ENCODE measurements at places on chromosomes 5 and 9.

- no peak for DNase-seq
Measured at GRCh38 chr5:171848486-171848885, 62.9 kb downstream of the SMIM23 start.

DNA sequence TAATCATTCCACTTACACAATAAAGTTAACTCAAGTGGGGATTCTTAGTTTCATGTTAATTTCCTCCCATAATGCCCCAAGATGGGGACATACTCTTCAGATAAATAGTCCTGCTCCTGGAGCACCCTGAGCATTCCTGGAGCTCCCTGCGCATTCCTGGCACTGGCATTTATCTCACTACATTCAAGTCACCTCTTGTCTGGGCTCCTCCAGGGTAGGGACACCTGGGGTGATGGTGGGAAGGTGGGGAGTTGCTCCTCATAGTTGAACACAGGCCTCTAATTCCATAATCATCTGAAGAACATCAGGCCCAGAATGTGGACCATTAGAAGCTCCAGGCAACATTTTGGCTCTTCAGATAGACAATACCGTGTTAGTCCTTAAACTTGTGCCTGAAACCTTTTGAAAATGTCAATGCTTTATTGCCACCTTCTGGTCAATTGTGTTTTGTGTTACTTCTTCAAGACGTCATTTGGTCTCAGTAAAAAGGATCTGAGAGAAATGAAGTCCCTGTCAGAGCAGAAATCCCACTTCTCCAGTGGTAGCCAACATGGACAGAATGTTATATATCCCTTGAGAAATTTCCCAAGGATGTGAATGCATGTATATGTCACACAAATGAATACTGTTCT, 14.2 kb upstream of the AGGF1 start:
- peak; percentile 55 for DNase-seq

GRCh38 chr5:73612799-73613198, 13.2 kb upstream of the ARHGEF28 start:
- DNase-seq = no peak

DNA sequence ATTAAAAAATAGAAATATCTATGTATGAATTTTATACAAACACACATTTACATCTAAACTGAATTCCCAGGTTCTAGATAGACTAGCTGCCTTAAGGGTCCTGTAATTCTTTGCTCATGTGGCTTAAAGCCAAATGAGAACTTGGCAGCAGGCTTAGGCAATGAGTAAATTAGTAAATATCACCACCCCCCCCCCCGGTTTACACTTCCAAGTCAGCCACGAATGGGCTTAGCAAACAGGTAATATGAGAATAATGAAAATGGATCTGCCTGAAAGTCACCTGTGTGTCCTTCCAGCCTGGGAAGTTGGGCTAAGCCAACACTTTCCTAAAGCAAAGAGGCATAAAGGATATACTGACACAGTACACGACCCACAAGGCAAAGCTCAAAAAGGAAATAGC, 108.6 kb downstream of the KLHL3 start:
- no peak for DNase-seq

DNA sequence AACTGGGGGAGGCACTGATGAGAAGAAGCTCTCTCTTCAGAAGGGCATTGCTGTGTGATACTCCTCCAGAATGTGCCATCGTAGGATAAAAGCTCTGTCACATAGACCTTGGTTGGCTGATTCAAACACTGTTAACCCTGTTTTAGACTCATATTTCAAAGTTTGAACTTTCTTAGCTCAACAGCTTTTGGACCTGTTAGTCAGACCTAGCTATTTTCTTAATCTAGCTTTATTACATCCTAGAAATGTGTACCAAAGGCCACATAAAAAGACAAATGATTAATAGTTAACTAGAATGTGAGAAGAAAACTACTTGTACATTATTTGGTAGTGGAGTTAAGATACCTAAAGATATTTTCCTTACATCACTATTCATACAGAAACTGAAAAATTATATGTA, 4.3 kb downstream of the RHOBTB3 start:
- DNase-seq = no peak

DNA sequence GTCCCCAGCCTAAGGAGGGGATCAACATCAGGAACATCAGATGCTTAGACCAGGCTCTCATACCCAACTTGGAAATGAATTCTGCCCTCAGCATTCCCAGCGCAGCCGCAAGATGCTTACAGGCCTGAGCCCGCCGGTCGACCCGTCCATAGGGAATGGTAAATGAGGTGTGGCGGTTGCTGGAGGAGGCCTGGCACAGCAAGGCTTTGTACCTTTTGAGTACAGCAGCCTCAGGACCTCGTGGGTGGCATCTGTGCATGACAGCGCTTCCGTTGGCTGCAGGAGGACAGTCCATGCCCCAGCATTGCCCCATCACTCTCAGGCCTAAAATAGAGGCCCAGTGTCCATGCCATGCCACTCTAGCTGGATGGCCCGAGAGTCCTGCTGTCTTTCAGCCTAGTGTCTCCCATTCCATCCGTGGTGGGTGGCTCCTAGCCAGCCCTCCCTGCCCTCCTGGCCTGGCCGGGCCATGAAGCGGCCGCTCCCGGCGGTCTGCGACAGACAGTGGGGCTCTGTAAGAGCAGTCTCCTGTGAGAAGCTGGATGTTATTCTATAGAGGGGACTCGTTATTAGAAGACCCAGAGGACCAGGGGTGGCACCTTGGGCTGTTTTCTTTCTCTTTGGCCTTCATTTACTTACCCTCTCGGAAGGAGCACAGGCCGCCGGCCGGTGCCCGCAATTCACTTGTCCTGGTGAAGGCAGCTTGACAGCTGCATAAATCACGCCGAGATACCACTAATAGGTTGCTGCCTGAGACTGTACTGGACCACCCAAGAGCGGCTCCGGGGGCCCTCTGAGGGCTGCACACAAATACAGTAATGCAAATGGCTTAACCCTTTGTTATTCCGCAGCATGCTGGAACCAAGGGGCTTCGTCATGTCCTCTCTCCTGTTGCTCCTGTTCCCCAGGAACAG, 223.5 kb upstream of the TUT7 start:
- no peak for DNase-seq

GRCh38 chr5:159409801-159410200, 79.5 kb upstream of the IL12B start:
- no peak for DNase-seq

- DNase-seq = no peak
Measured at GRCh38 chr5:111984044-111984443, 227.1 kb upstream of the NREP start.

- no peak for DNase-seq
Measured at GRCh38 chr9:129610213-129610472, 10.8 kb downstream of the C9orf50 start.

- no peak for DNase-seq
Measured at GRCh38 chr5:5475975-5476374, 53.5 kb downstream of the ICE1 start.

GRCh38 chr5:151243564-151243963, 9.4 kb upstream of the GM2A start:
- DNase-seq = no peak

DNA sequence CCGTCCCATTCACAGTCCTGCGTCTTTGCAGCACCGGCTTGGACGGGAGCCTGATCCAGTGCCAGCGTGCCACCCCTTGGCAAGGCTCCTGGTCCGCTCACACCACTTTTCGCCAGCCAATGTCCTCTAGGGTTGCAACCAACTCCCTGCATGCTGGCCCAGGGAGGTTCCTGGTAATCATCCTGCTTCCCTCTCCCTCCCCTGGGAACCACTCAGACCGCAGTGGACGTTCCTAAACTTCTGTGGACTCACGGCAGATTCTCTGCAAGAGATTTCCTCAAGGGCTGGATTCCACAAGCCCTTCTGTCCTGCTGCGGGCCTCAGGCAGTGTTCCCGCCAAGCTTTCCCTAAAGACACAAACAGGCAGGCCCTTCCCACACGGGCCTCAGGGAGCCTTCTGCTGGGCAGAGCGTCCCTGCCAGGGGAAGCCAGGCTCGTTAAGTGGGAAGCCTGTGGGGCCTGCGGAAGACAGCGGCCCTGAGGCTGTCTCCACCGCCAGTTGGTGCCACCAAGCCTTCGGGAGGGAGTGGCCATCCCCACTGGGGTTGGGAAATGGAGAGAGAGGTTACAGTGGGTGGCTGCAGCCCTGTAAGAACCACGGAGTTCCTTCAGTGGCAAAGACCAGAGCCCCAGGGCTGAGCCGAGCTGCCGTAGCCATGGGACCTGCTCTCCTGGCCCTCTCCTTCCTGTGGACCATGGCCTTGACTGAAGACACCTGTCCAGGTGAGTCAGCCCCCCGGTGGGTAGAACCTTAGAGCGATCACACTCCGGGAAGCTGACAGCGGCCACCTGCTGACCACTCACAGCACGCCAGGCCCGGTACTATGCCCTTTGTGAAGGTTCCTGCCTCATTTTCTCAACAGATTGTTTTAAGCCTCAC, 16.4 kb upstream of the FCN2 start:
- DNase-seq = no peak

DNA sequence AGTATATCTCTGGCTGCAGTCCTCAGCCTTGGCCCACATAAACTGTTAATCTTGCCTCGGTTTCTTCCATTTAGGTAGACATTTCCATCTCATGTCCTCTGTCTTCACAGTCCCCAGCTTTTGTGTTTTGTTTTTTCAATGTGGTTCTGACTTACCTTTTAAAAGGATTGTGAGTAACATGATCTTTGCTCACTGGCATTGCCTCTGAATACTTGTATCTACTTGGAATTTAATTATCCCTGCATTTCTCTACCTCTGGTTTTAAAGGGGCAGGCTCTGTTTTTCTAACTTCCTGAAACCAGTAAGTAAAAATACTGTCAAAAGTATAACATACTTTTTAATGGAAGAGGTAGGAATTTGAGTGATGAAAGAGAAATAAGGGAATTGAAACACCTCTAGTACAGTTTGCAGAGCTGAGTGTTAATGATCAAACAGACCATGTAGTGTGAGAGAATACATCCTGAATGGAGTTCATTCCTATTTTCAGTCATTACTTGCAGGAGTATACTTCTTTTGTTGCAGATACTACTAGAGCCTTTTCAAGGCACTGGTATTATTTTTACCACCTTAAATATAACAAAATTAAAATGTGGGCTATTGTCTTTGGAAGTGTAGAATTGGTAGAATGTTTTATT, 62.6 kb downstream of the MTREX start:
- DNase-seq = no peak

DNA sequence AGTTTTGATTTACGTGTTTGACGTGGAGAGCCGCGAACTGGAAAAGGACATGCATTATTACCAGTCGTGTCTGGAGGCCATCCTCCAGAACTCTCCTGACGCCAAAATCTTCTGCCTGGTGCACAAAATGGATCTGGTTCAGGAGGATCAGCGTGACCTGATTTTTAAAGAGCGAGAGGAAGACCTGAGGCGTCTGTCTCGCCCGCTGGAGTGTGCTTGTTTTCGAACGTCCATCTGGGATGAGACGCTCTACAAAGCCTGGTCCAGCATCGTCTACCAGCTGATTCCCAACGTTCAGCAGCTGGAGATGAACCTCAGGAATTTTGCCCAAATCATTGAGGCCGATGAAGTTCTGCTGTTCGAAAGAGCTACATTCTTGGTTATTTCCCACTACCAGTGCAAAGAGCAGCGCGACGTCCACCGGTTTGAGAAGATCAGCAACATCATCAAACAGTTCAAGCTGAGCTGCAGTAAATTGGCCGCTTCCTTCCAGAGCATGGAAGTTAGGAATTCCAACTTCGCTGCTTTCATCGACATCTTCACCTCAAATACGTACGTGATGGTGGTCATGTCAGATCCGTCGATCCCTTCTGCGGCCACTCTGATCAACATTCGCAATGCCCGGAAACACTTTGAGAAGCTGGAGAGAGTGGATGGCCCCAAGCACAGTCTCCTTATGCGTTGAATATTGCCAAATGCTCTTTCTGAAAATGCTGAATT, 850 bp downstream of the RRAGA start:
- no peak for DNase-seq

GRCh38 chr5:123367739-123368138, 55.5 kb downstream of the CEP120 start:
- DNase-seq = no peak

GRCh38 chr9:89529243-89530035, 31.5 kb upstream of the SEMA4D start:
- DNase-seq = no peak

GRCh38 chr9:87233899-87234455, 263.7 kb upstream of the DAPK1 start:
- DNase-seq = no peak

- DNase-seq = no peak
Measured at GRCh38 chr9:12658531-12659209, 34.5 kb upstream of the TYRP1 start.

DNA sequence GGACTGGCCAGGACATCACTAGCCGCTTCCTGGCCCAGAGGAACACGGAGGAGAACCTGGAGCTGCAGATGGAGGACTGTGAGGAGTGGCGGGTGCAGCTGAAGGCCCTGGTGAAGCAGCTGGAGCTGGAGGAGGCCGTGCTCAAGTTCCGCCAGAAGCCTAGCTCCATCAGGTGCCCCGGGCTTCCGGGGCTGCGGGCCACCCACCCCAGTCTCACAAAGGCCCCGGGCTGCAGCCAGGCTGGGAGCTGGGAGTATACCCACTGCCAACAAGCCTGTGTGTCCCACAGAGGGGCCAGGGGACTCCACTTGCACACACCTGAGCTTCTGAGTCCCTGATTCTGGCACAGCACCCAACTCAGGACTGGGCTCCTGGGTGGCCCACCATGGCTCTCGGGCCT, 1.7 kb upstream of the RABL6 start:
- no peak for DNase-seq

DNA sequence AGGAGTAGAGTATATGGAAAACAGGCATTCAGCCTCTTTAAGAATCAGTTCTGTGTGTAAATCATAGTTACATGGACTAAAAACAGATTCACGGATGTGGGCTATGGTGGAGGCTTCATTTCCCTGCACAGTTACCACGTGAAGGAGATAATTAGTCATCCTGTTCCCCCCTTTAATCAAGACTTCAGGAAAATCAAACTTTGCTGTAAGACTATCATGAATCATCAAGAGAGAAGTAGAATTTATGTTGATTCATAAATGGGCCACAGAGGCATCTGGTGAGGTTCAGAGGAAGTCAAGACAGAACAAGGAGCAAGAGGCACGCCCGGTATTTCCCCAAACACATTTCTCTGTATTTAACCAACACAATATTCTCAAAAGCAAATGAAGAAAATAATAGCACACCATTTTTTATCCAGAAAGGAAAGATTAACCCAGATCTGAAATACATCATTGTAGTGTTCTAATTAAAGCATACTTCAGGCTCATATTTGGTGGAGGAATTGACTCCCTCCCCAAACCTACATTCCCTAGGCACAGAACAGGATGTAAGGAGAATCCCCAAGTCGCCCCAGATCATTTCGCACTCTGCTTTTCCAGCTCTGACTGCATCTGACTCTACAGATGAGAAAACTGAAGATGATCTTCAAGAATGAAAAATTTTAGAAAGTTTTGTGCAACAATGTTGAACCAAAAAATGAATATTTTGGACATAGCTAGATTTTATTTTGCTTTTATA, 175.8 kb upstream of the GAS1 start:
- DNase-seq = no peak

DNA sequence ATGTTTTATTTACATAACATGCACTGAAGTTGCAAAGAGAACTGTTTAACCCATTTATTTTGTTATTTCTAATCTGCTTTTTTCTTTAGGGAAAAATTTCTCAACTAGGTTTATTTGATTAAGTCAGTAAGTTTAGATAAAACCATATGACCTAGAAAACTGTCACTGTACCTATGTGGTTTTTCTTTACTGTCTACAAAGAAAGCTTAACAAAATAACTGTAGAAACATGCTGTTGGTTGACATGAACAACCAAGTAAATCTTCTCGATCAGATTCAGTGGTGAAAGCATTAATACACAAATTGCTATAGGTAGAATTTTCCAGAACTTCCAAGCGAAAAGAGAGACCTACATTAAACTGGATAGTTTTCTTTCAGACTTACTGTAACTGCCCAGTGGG, 137.4 kb downstream of the PCSK5 start:
- no peak for DNase-seq

Data from SW 1271 (cell line).